Thymus (tissue), 14 donors: ENCODE measurements at places on chromosomes 3 and 15. TPM values are rescaled to one million over a fixed set of nuclear protein-coding genes. Genes with fewer than 3 reads are reported as not detected.

The TNFSF10 gene
- total RNA-seq, result 36.9 TPM

The DPPA2 gene
- 0.14 TPM for total RNA-seq

The ZPLD1 gene
- total RNA-seq, result 0.09 TPM

The KLHL40 gene
- 0.14 TPM for total RNA-seq

The LRRC57 gene
- 9.6 TPM for total RNA-seq
